ENCODE measurements at places on chromosomes 7 and 10. TPM values are rescaled to one million over a fixed set of nuclear protein-coding genes. Genes with fewer than 3 reads are reported as not detected.

DNA sequence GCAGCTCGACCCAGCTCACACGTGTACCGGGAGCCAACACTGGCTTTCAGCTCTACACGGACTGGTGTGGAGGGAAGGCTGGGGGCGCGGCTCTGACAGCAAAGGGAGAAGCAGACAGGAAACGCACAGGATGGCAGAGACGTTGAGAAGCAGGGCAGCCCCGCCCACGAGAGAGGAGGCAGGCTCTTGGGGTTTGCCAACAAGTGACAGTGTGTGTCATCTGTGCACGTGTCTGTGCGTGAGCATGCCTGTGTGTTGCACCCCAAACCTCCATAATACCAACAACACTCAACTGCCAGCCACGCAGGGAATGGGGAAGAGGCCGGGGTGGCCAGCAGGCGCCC is 64.4 kb upstream of the PDGFA start:
- no peak for DNase-seq

GRCh38 chr10:80277567-80278250 is 11.7 kb downstream of the MAT1A start:
- no peak for DNase-seq

Gene NXPH1
- total RNA-seq: not detected

GRCh38 chr7:25996006-25996408 is 156.0 kb upstream of the NFE2L3 start:
- DNase-seq: no peak

GRCh38 chr10:3828404-3829155 is 43.6 kb upstream of the KLF6 start:
- DNase-seq: peak; percentile 47

DNA sequence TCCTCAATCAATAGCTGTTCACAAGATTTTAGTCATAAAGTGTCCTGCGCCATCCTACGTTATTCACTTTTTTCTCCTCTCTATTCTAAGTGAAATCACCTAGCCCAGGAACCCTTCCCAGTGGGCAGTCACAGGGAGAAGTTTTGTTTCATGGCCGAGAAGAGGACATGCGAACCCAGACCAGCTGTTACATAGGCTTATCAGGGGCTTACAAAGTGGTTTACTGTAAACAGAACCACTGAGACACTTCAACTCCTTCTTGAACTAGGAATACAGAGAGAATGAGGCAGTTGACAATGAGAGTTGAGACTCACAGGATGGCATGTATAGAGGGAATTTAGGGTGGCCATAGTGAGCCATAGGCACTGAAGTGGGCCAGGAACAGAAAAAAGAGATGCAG is 246.9 kb upstream of the GLI3 start:
- DNase-seq: no peak

- peak; percentile 72 for DNase-seq
These were observed 2.8 kb upstream of the LRMDA start for GRCh38 chr10:75428434-75429158.

Gene NUTM2A
- total RNA-seq: 0.10 TPM

DNA sequence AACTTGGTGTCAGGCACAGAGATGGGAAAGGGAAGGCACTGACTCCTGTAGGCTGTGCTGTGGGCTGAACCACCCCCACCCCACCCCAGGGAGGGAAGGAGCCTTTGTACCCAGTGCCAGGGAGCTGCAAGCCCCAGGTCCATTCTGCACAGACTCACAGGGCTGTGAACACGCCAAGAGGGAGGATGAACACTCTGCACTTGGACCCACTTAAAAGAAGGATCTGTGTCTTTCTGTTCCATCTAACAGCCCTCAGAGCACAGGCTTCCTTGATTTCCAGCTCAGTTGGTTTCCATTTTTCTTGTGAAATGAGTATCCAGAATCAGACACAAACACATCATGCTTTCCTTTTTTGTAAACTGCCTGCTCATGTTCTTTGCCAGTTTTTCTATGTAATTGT is 84.9 kb downstream of the GRB10 start:
- no peak for DNase-seq

- peak; percentile 45 for DNase-seq
These were observed 207.2 kb upstream of the SVIL start for GRCh38 chr10:29841724-29842649.

DNA sequence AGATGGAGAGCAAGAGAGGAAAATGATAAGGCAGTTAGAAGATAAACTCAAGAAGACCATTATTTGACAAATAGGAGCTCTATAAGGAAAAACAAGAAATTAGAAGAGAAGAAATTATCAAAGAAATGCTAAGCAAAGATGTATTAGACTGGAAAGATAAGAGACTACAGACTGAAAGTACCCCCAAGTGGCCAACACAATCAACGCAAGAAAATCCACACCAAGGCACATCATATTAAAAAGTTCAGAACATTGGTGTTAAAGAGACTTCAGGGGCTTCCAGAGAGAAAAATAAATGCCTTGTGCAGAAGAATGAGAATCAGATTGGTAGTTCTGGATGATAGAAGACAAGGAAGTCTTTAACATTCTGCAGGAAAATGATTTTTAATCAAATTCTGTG is 46.0 kb downstream of the SH2D4B start:
- no peak for DNase-seq

Gene KAZALD1
- total RNA-seq: 13.4 TPM

- DNase-seq: no peak
These were observed 979.1 kb upstream of the C7orf33 start for GRCh38 chr7:147611431-147611830.

Gene INHBA
- total RNA-seq: 1.7 TPM

- DNase-seq: no peak
These were observed 859.6 kb upstream of the KCND2 start for GRCh38 chr7:119413314-119413805.

DNA sequence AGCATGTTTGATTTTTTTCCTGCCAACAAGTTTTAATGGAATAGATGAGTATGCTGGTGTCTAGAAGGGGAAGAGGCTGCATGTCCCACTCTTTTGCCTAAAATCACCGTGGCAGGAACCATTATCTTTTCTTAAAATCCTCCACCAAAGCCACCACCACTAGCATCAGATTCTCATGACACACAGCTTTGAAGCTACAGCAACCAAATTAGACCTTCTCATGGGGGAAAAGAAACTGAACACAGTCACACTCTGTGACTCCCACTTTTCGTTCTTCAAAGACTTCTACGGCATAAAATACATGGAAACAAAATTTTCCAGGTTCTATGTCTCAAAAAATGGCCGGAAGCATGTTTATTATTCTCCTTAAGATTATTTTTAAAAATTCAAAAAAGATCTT is 81.8 kb downstream of the SGMS1 start:
- DNase-seq: no peak

DNA sequence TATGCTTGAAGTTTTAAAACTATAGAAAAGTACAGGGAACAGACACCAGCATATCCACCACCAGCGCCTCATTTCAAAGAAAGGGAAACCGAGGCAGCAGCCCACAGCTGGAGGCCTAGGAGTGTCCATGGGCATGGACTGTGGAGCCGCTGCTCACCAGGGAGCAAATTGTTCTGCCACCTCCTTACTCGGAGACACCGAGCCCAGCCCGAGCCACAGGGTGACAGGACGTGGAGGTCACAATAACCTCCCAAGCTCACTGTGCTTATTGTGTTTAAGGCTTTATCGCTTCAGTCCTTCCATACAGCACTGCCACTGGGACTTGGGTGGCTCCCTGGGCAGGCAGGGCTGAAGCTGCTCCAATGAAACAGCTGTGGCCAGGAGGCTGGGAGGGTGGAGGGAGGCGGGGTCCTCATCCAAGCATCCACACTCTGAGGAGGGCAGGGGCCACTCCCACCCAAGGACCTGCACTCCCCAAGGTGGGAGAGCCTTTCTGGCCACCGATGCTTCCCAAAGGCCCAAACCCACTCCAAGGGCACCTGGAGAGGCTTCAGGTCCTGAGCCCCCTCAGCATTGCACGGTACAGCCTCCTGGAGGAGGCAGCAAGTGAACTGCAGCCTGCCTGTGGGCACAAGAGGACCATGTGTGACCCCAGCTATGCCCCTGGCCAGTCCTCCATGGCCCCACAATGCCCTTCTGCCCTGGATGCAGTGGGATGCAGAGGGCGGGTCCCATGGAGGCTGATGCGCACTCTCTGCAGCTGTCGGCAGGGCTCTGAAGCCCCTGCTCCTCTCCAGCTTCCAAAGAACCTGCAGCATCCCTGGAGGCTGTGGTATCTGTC is 38.7 kb upstream of the RET start:
- DNase-seq: no peak

Gene GRM8
- 0.27 TPM for total RNA-seq

- DNase-seq: peak; percentile 95
These were observed 194.3 kb downstream of the ZMYND11 start for GRCh38 chr10:329361-330099.

DNA sequence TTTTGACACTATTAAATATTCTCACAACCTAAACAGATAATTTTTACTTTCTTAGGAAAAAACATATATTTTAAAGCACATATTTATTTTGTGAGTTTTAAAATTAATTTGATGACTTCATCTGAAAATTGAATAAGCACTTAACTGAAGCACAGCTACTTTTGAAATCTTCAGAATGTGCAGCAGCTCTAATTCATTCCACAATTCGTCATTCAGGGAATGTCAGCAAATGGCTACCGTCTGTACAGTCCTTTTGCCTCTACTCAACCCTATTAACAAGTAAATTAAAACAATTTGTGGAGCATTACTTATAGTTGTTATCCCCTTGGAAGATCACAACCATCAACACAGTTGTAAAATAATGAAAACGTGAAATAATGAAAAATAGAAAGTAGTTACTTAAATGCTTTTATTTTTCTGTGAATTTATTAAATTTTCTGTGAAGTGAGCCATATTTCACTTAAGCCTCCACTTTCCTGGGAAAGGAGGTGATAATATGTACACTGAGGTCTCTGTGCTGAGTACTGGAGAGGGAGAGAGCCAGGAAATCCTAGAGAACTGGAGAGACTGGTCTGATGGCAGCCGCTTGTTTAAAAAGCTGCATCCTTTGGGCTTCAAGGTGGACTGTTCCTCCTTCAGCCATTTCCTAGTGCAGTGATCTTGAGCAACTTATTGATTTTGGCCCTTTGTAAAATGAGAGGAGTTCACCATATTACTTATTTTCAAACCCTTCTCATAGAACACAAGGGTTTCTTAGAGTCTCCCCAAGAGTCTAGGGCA is 70.6 kb downstream of the REEP3 start:
- DNase-seq: no peak

Measured in HT1080 (cell line).